Right lobe of liver (tissue), 6 donors: ENCODE measurements at places on chromosomes 7 and 10.

DNA sequence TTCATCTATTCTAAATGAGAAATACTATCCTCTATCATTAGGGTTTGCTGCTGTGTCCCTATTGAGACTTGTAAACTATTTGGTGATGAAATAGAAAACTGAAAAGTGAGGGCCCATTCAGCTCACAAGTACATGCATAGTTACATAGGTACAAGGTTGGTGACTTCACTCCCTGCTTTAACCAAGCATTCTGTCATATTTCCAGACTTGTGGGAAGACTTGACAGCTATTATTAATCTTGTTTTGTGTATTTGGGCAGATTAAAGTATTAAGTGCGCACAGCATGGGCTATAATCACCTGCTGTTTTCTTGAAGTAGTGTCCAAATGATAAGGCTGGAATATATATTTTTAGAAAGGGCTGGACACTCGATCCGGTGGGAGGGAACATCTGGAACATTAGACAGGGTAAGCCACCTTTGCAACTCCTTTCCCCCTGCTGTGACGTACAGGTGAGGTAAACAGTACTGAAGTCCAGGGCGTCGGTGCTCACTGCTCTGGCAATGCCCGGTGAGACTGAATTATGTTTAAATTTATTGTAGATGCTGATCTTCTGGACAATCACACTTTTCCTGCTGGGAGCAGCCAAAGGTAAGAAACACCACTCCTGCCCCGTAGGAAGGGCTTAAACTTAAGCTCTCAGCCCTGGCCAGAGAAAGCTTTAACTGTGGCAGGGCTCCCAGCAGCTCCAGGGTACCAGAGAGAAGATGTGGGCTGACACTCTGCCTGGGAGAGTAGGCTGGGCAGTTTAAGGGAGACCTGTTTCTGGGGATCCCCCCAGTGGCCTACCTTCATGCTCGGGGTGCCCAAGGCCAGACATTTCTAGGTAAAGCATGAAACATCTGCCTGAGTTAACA, at the start of gene PNLIPRP1:
Gene PNLIPRP1, plus strand, starts transcription at position 370 of the 855 bp plus-strand sequence. Its CDS starts 171 bp downstream, at position 541.
- no peak for DNase-seq

DNA sequence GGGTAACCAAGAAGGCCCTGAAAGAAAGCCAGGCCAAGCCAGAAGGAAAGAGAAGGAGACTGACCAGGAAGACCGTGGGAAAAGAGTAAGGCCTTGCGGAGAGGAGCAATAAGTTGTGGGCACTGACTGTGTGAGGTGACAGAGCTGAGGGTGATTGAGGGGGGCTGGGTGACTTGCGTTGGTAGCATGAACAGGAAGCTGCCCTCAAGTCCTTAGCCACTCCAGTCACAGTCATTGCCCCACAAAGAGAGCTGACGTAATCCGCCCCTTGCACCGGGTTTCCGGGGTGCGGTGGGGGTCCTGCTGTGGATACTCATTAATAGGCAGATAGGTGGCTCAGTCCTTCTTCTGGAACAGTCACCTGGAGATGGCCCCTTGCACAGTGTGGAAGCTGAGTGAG, 16.1 kb upstream of the DMBT1 start:
- no peak for DNase-seq

DNA sequence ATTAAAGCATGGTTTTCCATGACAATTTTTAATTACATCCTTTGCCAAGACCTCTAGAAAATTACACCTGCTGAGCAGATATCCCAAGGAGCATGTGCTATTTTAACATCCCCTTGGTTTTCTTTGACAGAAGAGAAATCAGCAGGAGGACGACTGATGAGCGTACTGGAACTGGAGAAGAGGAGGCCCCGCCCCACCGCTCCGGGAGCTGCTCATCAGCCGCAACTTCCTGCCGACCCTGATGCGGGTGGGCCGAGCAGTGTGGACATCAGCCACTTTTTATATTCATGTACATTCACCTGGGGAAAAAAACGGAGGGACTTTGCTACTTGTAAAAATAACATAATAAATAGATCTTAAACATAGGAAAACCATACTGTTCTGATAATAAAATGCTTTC, 54.2 kb downstream of the CDC123 start:
- peak; percentile 29 for DNase-seq

DNA sequence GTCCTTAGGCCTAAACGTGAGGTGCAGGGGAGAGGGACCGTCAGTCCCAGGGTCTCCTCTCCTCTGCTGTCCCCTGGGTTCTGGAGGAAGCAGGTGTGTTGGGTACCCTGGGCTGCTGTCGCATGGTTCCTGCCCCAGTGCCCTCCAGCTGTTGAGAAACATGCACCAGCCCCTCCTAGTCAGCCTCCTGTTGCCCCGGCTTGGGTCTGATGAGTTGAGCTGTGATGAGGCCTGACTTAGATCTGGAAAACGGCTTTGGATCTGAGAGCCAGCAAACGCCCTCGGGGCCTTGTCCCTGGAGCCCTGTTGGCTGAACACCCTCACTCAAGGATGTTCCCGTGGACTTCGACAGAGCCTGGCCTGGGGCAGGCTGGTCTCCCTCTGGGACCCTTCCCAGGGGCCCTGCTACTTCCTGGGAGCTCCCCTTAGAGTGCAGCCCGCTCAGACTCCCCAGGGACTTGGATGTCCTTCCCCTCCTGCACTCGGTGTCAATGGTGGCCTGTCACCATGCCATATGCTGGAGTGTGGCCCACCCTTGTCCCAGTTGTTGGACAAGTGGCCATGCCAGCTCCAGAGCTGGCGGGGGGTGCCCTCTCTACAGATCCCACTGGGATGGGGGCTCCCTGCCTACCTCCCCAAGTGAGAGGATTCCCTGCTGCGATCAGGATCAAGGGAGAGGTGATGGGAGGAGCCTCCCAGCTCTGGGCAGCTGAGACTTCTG, 12.3 kb downstream of the ZNF316 start:
- DNase-seq: peak; percentile 43

- DNase-seq: no peak
These were observed 6.1 kb downstream of the BICC1 start for GRCh38 chr10:58518775-58519174.

DNA sequence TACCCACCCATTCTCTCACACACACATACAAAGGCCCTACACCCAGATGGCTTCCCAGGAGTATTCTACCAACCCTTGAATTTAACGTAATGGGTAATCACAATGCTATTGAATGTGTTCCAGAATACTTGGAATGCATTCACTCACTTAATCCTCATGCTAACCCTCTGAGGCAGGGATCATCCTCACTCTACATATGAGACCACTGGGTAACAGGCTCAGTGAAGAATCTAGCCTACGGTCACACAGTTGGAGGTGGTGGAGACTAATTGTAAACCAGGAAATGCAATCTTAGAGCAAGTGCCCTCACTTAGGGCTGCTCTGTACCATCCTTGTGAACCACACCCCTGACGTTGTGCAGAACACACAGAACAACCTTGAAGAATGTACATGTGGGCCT, 87.5 kb downstream of the PPP1R3C start:
- no peak for DNase-seq

- DNase-seq: no peak
These were observed 40.5 kb downstream of the MTPN start for GRCh38 chr7:135936497-135937217.

DNA sequence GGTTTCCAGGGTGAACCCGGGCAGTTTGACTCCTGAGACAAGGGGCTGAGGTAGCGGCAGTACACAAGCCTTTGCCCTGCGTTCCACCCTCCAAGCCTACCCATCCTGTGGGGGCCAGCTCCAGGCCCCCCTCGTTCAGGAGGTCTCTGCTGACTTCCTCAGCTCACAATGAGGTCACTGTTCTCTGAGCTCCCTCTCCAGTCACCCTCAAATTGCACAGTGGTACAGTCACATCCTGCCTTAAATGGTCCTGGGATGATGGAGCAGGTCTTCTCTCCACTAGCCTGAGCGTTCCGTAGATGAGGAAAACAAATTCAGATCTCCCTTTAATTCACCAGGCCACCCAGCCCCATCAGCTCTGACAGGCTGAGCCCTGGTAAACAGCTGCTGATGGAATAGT, 90.2 kb downstream of the SH3PXD2A start:
- DNase-seq: no peak

- no peak for DNase-seq
These were observed 335.3 kb downstream of the GFRA1 start for GRCh38 chr10:115937768-115938056.

DNA sequence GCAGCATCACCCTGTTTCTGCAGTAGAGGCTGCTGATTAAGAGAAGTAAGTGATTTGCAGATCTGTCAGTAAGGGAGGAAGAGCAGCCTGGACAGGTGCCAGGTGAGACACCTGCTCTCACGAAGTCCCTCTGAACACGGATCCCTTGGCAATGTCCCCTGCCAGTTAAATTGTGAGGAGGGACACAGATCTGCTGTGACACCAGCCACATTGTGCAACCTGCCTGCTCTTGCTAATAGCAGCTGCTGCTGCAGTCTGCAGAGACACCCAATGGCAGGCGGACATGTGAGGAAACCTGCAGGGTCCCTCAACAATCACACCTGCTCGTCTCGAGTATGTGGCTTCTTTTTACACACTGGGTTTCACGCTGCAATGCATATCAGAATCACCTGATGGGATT, 31.9 kb downstream of the ANXA11 start:
- DNase-seq: no peak

DNA sequence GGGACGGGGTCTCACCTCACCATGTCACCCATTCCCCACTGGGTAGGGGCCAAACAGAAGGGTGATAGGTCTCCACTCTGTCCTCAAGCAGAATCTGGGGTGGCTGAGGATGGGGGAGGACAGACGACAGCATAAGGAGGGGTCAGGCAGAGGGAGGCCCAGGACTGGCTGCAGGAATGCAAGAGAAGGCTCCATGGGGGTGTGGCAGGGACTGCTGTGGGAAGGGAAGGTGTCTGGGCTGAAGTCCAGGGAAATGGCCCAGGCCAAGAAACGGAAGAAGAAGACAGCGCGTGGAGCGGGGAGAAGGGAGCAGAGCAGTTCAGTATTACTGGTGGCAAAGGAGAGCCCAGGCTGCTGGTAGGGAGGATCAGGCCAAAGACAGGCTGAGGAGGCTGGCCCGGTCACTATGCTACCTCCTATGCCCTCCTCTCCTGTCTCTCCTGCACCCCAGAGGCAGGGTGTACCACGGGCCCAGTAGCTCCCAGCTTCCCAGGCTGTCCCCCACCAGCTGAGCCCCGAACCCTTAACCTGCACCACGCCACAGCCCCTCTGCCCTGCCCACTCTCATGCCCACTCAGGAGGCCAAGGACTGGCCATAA, 60.9 kb downstream of the GRB10 start:
- DNase-seq: no peak

DNA sequence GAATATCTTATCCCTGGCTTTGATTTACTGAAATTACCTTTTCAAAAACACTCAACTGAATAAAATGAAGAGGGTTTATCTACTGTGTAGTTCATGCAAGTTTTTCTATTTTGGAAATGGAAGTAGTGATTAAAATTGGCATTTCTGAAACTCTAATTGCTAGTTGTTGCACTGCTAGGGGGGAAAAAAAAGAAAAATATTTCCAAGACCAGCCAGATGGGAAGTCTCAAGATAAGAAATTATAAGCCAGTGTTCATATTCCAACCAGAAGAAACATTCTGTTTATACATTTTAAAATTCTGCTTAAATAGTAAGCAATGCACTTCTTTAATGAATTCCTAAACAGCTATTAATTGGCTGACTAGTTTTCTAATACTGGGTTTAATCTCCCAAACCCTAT, 9.4 kb upstream of the ADO start:
- no peak for DNase-seq

DNA sequence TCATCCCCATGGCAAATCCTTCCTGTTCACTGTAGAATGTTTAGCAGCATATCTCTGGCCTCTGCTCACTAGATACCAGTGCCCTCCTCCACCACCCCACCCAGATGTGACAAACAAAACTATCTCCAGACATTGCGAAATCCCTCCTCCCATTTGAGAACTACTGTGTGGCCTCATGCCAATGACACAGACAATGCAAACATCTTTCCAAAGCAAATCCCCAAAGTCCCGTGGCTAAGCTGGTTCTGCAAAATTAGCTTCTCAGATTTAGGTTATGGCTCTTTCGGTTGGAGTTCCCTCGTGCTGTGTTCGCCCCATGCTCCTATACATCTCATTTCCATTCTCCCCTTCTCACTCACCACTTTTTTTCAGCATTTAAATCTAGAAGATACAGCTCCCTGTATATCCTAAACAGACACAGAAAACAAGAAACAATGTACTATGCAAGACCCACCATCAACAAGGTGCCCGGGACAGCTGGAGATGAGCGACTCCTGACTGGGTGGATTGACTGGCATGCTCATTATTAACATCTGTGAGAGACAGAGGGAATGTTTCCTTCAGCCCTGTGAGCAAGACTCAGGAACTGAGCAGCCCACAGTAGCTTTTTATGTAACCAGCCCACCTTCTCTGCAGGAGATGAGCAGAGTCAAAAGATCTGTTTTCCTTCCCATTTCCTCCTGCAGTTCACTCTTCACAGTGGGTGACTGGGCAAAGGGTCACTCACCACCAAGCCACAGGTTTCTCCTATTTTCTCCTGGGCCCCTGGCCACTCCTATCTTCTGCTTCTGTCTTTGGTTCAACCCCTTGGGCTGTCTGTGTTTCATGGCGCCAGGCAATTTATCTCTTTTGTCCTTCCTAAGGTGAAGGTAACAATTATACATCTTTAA, 225.7 kb upstream of the AOAH start:
- peak; percentile 76 for DNase-seq

DNA sequence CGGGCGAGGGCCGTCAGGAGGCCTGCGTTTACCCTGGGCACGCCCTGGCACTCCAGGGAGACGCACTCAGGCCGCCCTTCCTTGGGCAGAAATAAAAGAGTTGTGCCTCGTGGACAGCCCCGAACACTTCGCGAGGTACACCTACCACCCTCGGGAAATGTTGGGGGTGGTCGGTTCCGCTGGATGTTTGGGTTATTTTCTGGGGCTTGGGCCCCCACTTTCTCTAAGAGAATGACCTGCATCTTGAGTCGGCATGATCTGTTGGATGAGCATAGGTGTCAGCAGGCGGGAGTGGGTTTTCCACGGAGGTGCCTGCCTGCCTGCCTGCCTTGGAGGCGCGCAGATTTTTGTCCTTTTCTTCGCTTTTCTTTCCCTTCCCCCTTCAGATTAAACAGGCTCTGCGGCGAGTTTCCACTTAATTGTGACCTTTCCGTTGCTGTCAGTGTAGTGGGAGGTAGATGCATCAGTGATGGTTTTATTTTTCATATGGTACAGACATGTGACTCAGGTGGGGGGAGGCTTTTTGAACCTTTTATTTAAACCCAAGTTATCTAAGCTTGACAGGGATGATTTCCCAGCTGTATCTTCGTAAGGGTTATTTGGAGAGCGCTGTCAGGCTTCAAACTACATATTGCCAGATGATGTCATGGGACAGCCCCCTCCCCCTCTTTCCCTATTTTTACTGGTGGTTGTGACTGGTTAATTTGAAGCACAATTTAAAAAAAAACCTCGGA, 661 bp downstream of the HECTD2 start:
- DNase-seq: no peak

- no peak for DNase-seq
These were observed 875.4 kb downstream of the LRMDA start for GRCh38 chr10:76306856-76307255.

GRCh38 chr7:95309951-95310350, 14.4 kb downstream of the PON1 start:
- no peak for DNase-seq

DNA sequence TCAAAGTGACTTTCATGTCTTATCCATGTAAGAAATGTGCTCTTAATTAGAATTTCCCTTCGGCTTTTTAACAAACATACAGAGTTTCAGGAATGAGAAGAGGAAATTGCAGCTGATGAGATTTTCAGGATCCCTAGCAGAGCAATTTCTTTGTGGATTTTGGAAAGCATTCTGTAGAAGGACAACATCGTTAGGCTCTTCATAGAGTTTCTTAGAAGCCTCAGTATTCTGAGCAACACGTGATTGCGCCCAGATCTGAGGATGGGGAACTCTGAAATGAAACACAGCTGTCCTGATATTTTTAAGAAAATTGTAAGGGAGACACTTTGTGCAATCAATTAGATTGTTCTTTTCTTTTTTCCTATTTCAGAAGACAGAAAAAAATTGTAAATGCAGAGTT, 85.8 kb downstream of the LHFPL3 start:
- no peak for DNase-seq
